ENCODE measurements at places on chromosomes 6 and 20. TPM values are rescaled to one million over a fixed set of nuclear protein-coding genes. Genes with fewer than 3 reads are reported as not detected.

DNA sequence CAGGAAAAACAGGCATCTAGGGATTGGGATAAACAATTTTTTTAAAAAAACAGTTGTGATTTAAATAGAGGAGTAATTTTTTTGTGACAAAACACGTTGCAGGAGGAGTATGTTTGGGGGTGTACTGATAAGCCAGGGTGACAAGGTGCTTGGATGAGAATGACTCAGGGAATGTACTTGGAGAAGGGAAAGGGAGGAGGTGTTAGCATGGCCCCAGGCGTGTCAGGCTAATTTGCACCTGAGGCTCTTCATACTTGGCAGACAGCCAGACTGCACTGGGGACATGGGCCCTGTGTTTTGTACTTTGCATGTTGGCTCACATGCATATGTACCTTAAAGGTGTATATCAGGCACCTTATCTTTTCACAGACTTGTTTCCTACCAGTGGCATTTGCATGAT, 22.8 kb downstream of the PANK2 start:
- DNase-seq = no peak

- DNase-seq = no peak
These were observed 221.0 kb downstream of the SYNDIG1 start for GRCh38 chr20:24690408-24690807.

- no peak for DNase-seq
These were observed 81.4 kb upstream of the ARID1B start for GRCh38 chr6:156695742-156696141.

GRCh38 chr20:46951405-46951804, 56.8 kb downstream of the EYA2 start:
- DNase-seq = no peak

GRCh38 chr6:23977706-23978105, 148.3 kb upstream of the NRSN1 start:
- no peak for DNase-seq

- no peak for DNase-seq
These were observed 272.0 kb upstream of the SULF2 start for GRCh38 chr20:48057251-48057650.

DNA sequence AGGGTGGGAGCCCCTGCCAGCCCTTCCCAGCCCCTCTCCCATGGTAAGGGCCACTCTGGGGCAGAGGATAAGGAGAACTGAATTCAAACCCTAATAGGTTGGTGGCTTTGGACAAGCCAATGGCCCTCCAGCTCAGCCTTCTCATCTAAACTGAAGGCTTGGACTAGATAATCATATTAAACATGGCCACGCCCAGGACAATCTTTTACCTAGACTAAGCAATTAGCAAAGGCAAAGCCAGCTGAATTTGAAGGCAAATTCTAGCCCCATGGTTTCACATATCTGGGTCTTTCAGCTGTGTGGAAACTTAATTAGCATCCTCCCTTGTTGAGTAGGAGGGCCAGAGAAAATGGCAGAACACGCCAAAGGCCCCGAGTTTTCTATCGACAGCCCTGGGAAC, 10.7 kb downstream of the SLC22A23 start:
- DNase-seq = no peak

- DNase-seq = no peak
These were observed 142.8 kb downstream of the SMOC2 start for GRCh38 chr6:168583821-168584220.

DNA sequence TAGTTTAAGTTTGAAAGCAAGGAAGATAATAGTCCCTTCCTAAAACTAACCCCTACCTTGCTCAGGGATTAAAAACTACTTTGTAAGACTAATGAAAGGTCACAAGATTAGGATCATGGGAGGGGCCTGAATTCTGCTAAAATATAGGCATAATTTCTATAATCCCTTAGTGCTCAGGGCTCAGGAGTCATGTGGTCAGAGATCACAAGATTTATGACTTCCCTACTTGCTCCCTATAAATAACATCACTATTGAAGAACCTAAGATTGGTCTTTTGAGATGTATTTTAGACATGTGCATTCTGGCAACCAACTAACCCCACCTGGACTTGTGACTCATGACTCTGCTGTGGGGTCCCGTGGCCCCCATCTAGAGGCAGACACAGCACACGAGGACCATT, 81.1 kb downstream of the STMND1 start:
- no peak for DNase-seq

PTGIS gene
- 0.24 TPM for total RNA-seq

MLIP gene
- not detected for total RNA-seq

Data from RPMI7951 (cell line).